Stimulated activated CD4-positive, alpha-beta T cell treated with anti-CD3 and anti-CD28 coated beads, Interleukin-4, amount 100 ng/mL, for 24 hours (primary cell): ENCODE measurements at places on chromosomes 5 and 9.

GRCh38 chr5:107248066-107248695 lies 422.6 kb downstream of the EFNA5 start:
- DNase-seq: peak; percentile 18

GRCh38 chr5:102911973-102912372 lies 156.9 kb downstream of the PAM start:
- no peak for DNase-seq

DNA sequence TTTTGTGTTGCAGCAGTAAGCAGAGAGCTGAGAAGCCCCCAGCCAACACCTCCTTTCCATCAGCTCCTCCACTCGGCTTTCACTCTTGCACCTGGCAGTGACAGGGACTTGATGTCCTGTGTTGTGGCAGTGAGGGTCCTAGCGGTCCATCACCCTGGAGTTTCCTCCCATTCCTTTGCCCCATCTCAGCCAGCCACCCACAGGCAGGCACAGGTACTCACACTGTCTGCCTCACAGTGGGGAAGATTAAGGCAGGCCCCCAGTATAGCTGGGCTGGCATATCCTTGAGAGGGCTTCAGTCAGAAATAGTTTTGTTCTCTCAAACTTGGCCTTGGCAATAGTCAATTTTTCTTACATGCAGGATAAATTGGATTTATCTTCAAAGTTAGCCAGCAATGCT lies 362.7 kb downstream of the GADD45G start:
- DNase-seq: no peak

DNA sequence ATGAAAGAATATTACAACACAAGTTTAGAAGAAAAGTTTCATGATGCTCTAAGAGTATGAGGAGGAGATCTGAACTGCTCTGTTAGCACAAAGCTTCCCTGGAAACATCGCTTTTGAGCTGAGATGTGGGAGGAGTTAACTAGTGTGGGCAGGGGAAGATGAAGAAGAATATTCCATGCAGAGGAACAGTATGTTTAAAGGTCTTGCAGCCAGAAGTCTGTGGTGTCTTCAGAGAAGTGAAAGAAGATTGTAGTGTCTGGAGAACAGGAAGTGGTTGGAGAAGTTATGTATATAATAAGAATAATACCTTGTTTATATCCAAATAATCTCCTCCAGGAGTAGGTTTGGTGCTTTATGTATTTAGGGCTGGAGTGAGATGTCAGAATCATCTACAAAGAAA lies 406.7 kb downstream of the MAN2A1 start:
- DNase-seq: no peak

GRCh38 chr9:116585896-116586295 lies 101.2 kb upstream of the TRIM32 start:
- no peak for DNase-seq

- DNase-seq: peak; percentile 47
Observed at GRCh38 chr9:135701959-135702721, at the start of gene KCNT1. Gene KCNT1 (plus strand): TSS chr9:135702185. CDS start chr9:135702259, 74 bp downstream.

DNA sequence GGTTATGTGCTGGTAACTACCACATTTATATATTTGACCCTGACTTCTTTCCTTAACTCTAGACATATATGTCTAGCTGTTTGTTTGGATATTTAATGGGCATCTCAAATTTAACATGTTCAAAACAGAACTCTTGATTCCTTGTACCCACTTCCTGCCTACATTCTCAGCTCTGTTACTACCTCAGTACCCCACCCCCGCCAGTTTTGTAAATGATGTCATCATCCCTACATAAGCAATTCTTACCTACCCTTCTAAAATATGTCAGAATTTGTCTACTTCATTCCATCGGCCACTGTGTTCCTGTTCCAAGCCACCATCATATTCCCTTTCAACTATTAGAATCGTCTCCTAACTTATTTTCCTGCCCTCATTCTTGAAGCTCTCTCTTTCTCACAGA lies 4.8 kb downstream of the RAD50 start:
- DNase-seq: no peak
